ENCODE measurements at places on chromosomes 1 and 21.

DNA sequence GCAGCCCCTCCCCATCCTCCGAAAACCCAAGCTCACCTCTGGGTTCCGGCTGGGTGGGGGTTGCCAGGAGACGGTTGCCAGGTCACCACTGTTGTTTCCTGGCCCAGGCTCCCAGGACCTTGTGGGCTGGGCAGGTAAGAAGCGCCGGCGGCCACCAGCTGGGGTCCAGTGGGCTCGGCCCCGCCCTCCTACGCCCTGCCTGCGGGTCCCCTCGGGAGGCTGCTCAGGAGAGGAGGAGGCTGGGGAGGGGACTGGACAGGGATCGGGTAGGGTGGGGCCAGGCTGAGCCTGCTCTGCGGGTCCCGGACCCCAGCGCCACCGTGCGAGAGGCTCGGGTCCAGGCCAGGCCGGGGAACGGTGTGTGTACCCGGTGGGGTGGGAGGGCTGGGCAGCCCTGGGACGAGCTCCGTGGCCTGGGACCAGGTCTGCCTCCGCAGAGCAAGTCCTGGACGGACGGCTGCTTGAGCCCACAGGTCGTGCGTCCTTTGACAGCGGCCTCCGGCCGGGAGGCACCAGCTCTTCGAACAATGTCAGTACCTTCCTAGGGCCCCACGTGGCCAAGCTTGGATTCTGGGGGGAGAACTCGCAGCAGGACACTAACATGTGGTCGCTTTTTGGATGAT lies at the start of gene TTLL10:
TTLL10 (plus strand) TSS at position 88 of the 623 bp plus-strand sequence. CDS start 5,336 bp downstream, outside the sequence.
- DNase-seq = no peak

DNA sequence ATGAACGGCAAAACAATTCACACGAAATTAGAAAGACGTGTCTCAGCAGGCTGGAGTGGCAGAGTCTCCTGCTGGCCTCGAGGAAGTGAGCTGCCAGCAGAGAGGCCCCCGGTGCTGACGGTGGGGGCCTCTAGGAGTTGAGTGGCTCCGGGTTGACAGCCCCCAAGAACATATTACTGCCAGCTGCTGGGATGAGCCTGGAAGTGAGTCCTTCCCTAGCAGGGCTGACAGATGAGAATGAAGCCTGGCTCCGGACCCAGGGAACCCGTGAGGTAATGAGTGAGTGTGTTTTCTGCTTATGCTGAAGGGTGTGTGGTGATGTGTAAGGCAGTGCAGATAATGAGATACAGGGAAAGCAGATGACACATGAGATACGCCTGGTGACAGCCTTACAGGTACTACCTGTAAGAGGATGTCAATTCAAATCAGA lies 23.5 kb upstream of the LRRC47 start:
- DNase-seq = no peak

- no peak for DNase-seq
Measured at GRCh38 chr1:41812453-41812852, 106.3 kb downstream of the HIVEP3 start.

- no peak for DNase-seq
Measured at GRCh38 chr1:167761400-167761799, 39.6 kb downstream of the MPZL1 start.

- peak; percentile 4 for DNase-seq
Measured at GRCh38 chr1:14298806-14299205, 299.7 kb upstream of the KAZN start.

GRCh38 chr1:170666541-170667254 lies 2.8 kb downstream of the PRRX1 start:
- no peak for DNase-seq

GRCh38 chr1:220529521-220530020 lies 1.6 kb downstream of the MARK1 start:
- no peak for DNase-seq

GRCh38 chr1:24980836-24981630 lies 51.0 kb upstream of the RUNX3 start:
- no peak for DNase-seq

DNA sequence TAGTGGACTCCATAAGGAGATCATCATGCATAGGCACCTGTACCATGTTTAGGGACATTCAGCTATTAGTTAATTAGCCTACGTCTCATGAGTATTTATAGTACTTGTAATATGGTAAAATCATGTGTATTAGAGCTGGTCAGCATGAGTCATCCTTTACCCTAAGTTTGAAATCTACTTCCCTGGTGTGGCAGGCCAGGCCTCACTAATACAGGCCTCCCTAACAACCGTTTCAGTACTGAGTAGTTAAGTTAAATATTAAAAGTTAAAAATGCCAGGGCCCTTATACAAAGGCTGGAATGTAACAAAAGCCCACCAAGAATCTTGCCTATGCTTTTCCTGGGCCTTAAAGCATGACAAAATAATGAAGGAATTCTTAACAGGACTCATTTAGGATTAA lies 356.3 kb upstream of the DPYD start:
- DNase-seq = no peak

- DNase-seq = no peak
Measured at GRCh38 chr1:109716570-109717090, 4.6 kb downstream of the GSTM5 start.

DNA sequence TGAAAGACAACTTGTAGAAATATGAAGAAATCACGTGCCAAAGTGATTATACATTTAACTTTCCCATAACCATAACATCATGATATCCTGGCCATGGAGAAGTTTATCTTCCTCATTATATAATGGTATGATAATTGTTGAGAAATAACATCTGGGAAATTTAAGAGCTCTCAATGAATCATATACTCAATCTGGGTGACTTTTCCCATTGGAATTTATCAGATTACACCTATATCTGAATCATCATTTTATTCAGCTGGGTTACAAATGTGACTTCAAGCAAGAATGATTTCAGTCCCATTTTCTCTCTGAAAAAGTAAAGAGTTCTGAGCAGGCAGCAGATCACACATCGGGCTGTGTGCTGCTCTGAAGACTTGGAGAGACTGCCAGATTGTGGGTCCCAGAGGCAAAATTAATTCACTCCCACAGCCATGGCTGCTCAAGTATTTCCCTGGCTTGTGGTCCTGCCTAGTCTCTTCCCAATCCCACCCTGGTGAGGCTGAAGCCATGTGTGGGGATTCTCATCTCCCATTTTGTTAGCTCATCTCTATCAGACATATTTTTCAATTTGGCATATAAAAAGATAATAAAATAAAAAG lies 278.0 kb downstream of the MRPL39 start:
- DNase-seq = no peak

DNA sequence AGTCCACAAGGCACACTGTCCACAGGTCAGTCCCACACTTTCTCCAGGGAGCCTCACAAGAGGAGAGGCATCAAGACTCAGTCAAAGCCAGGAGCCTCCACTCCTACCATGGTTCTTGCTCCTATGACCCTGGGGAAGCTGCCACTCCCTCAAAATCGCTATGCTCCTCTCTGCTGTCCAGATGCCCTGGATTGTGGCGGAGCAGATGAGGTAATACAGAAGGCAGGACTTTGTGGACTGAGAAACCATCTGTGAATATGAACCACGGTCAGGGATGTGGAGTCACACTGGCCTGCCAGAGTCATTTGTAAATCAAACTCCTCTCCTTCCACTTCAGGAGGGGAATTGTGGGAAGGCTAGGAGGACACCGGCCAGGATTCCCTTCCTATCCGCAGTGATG lies 20.6 kb downstream of the VWA5B1 start:
- no peak for DNase-seq

DNA sequence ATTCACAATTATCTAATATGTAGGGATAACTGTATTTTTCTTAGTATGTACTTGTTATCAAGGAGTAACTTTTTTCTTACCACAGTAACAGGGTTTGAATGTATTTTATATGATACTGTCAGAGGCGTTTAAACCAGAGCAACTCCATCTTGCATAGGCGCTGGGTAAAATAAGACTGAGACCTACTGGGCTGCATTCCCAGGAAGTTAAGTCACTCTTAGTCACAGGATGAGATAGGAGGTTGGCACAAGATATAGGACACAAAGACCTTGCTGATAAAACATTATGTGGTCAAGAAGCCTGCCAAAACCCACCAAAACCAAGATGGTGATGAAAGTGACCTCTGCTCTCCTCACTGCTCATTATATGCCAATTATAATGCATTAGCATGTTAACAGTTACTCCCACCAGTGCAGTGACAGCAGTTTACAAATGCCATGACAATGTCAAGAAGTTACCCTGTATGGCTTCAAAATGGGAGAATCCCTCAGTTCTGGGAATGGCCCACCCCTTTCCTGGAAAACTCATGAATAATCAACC lies 64.8 kb downstream of the RPE65 start:
- no peak for DNase-seq

DNA sequence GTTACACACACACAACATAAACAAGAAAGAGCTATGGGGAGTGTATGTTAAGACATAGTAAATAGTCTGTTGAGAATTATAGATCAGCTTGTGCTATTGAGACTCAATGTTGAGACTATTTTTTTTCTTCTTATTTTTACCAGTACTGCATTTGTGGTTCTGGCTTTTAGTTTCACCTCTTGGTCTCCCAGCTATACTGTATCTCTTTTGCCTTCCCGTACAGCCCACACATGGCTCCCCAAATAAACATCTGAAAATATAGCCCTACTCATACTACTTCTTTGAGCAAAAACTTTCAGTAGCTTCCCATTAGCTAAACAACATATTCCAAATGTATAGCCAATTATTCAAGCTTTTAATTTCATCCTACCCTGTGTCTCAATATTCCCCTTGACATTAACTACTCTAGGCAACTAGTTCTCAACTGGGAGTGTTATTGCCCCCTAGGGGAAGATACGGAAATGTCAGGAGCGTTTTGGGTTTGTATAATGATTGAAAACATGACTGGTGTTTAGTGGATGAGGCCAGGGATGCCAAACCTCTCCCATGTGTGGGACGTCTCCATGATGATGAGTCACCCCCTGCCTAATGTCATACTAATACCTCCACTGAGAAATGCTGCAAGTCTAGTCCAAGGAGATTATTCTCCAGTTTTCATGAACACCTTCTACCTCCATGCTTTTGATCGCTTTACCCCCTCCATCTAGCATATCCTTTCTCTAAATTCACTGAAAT lies 6.8 kb downstream of the RPE65 start:
- peak; percentile 40 for DNase-seq

- no peak for DNase-seq
Measured at GRCh38 chr1:162755306-162755705, 35.2 kb upstream of the HSD17B7 start.

DNA sequence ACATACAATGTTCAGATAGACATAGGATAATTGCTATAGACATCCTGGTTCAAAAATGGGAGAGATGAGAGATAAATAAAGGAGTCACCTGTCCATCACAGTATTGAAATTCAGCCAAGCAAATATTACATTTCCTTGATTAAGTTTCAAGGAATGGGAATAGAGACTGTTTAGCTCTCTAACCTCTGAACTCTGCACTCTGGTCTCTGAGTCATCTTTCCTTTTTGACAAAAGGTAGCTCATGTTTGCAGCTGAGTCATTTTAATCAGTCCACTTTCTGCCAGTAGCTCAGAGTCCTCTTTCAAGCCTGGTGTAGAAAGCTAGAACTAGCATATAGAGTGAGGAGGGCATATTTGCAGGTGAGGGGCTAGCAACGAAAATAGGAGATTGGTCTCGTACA lies 51.4 kb upstream of the GJA8 start:
- no peak for DNase-seq

- peak; percentile 41 for DNase-seq
Measured at GRCh38 chr1:219387211-219387610, 213.5 kb downstream of the LYPLAL1 start.

DNA sequence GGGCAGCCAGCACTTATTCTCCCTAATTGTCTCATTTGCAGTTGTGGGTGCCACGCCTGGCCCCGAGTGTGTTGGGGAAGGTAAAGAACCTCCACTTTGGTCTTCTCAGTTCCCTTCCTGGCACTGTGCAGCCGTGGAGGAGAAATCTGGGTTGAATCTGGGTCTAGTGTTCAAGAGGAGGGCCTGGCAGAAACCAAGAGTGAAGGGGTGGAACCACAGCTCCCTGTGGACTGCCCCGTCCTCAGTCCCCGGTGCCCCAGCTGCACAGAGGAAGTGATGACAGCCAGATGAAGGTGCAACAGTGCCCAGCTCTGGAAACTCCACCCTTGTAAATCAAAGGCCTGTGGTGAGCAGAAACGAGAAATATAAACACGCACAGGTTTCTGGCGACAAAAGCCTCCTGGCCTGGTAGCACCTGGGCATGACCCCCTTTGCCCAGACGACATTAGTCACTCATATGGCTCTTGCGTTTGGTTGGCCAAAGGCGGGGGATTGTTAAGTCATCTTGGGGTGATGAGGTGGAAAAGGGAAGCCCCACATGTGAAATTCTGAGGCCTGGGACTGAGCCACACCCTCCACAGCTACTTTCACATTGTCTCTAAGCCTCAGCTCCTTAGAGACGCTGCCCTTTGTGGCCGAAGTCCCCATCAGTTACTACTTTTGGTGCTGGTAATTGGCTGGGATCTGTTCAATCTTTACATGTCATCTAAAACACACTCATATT lies 4.2 kb upstream of the ECE1 start:
- DNase-seq = no peak

- DNase-seq = no peak
Measured at GRCh38 chr1:231887866-231888265, 261.3 kb downstream of the DISC1 start.

- DNase-seq = no peak
Measured at GRCh38 chr1:243267471-243267880, 11.6 kb downstream of the SDCCAG8 start.

GRCh38 chr21:34046917-34047316 lies 26.5 kb upstream of the MRPS6 start:
- DNase-seq = no peak

GRCh38 chr1:50425376-50426107 lies 2.3 kb upstream of the DMRTA2 start:
- DNase-seq = no peak
